Activated gamma-delta T cell treated with anti-CD3 and anti-CD28 coated beads, Interleukin-2, amount 50 U/mL, for 16 hours (primary cell): ENCODE measurements at places on chromosomes 3 and 15.

- no peak for DNase-seq
These were observed 79.9 kb upstream of the SLC25A26 start for GRCh38 chr3:66140743-66141372.

DNA sequence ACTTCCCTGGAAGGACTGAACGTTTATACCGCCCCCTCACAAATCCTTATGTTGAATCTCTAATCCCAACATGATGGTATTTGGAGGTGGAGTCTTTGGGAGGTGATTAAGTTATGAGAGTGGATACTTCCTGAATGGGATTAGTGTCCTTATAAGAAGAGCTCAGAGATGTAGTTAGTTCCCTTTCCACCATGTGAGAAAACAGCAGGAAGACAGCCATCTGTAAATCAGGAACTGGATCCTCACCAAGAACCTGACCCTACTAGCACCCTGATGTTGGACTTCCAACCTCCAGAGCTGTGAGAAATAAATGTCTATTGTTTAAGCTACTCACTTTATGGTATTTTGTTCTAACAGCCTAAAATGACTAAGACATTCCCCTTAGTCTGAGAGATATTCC, 33.3 kb upstream of the SACM1L start:
- DNase-seq: no peak

DNA sequence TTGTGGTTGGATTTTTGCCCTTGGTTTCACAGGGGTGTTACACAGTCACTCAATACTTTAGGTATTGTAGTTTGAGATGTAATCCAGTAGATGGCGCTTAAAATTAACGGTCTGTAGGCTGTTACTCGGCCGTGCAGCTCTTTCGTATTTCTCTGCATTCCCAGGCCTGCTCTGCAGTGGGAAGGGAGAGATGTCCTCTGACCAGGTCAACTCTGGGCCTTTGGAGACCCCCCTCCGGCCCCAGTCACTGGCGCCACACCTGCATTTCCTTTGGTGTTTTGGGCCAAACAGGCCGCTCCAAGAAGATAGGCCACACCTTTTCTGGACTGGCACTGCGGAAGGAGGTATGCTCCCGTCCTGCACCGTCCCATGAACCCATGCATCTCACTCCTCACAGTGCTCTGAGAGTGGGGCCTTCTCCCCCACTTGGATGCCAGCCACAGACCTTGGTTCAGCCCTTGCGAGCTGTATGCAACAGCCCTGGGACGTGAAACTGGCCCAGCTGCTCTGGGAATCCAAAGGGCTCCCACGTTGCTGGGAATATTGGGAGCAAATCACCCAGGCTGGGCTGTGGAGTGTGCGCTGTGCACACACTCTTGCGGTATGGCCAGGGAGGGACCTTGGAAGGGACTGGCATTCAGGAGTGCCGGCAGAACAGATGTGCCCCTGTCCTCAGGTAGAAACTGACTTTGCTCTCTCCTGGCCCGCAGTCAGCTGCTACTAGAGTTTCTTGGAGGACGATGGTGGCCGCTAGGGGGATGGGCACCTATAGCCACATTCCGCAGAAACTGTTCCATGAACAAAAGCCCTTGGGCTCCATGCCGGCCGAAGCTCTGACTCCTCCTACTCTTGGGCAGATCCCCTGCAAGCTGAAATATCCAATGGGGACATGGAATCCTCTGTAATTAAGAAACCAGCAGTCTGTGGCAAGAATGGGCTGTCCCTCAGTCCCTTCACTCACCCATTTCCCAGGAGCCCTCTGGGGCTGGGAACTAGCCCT, 410.5 kb upstream of the CADM2 start:
- DNase-seq: no peak

- no peak for DNase-seq
These were observed 54.9 kb upstream of the SENP5 start for GRCh38 chr3:196812853-196813252.

GRCh38 chr15:81295486-81296121, 28.3 kb downstream of the STARD5 start:
- DNase-seq: no peak

GRCh38 chr3:50327943-50328691, at the start of gene TUSC2:
Gene TUSC2 (minus strand): TSS chr3:50328223. CDS start chr3:50328099, 124 bp downstream.
- DNase-seq: peak; percentile 90

- DNase-seq: no peak
These were observed 168.2 kb upstream of the NR2F2 start for GRCh38 chr15:96162322-96162721.

DNA sequence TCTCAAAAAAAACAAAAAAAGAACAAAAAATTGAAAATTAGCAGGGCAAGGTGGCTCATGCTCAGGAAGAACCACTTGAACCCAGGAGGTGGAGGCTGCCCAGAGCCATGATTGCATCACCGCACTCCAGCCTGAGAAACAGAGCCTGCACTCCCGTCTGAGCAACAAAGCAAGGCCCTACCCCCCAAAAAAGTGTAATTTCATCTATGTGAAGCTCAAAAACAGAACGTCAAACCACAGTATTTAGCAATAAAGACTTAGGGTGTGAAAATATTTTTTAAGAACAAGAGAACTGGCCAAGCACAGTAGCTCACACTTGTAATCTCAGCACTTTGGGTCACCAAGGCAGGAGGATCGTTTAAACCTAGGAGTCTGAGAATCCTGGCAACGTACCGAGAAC, 38.2 kb downstream of the STAG1 start:
- DNase-seq: no peak

DNA sequence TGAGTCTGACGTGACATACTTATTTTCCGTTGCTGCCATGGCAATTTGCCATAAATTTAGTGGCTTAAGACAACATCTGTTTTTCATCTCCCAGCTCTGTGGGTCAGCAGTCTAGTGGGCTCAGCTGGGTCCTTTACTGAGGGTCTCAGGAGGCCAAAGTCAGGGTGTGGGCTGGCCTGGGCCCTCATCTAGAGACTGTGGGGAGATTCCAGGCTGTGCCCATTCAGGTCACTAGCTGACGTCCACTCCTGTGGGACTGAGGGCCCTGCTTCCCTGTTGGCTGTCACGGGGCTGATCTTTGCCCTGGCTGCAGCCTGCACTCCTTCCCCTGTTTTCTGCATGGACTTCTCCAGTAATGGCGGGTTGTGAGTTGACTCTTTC, 19.1 kb downstream of the FGD5 start:
- no peak for DNase-seq

DNA sequence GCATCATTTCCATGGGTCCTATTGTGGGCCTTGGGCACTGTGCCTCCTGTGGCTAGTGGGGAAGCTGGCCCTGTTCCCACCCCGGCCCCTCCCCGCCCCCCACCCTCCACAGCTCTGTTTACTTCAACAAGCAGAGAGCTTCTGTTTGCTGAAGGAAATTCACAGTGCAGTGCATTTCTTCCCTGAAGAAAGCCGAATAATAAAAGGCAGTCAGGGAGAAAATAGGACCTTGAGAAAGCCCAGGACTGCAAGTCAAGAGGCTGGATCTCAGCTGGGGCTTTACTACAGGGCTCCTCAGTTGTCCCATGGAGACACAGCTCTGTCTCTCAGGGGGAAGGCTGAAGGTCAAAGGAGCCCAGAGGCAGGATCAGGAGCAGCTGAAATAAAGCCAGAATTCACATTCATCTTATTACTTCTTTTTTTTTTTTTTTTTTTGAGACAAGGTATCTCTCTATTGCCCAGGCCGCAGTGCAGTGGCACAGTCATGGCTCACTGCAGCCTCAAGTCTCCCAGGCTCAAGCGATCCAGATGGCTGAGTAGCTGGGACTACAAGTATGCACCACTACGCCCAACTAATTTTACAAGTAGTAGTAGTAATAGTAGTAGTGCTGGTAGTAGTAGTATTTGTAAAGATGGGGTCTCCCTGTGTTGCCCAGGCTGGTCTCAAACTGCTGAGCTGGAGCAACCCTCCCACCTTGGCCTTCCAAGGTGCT, 33.0 kb upstream of the LACTB start:
- no peak for DNase-seq

DNA sequence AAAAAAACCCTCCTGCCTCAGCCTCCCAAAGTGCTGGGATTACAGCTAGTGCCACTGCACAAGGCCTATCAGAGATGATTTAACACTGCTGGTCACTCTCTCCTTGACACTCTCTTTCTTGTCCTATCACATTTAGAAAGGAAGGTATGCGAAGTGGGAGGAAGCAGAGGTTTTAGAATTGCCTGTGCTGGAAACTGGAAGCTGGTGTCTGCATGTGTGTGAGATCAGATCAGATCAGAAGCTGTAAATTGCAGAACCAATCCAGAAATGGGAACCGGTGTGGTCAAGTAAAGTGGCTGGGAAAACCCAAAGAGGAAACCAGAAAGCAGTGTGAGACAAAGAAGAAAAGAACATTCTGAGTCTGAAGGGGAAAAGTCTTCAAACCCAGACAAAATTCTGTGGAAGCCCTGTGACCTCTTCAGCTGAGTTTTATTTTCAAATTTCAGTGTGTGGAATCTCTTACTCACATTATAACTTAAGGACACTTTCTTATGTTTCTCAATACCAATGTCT, 2.8 kb downstream of the EFHB start:
- DNase-seq: no peak

- no peak for DNase-seq
These were observed 22.1 kb downstream of the PPCDC start for GRCh38 chr15:75045332-75046015.

DNA sequence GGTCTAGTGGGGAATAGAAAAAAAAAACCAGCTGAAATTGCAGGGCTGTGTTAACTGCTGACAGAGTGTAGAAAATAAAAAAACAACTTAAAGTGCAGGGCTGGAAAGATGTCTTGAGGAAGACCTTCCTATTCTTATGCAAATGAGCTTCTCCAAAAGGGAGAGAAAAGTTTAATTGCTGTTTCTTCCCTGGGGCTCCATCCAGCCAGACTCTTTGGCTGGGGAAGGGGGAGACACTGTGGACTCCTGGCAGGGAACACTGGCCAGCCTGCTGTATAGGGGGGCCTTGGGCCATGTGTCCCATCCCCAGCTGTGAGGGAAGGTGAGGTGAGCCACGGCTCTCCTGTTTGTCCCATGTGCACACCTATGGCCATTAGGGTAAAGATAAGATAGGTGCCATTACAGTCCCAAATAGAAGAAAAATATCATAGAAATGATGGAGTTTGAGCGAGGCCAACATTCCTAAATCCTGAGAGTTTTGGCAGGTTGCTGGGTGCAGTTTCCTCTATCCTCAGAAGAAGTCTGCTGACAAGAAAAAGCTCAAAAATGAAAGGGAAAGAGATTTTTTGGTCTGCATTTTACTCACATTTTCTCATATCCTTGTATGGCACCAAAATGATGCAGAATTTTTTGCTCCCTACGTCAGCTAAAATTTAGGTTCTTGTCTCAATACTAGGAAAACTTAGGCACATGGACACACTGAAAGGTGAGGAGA, 901.7 kb downstream of the PLOD2 start:
- no peak for DNase-seq

DNA sequence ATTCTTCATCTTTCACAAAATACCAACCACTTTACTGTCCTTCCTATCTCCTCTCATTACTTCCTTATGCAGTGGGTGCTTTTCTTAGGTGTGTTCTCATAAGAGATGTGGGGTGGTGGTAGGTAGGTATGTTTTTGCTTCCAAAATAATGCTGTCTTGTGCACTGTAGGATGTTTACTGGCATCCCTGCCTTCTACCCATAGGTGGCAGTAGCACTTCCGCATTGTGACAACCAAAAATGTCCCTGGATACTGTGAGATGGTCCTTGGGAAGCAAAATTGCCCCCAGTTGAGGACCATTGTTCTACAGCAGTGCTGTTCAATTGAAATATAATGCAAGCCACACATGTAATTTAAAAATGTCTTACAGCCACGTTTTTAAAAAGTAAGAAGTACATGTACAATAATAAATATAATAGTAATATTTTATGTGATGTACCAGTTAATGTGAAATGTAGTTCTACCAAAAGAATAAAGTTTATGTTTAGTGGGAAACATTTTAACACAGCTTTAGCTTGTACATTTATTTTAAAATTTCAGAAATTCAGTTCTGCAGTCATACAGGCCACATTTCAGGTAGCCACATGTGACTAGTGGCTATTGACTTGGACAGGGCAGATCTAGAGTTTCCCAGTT, 75.2 kb downstream of the NEO1 start:
- DNase-seq: no peak

DNA sequence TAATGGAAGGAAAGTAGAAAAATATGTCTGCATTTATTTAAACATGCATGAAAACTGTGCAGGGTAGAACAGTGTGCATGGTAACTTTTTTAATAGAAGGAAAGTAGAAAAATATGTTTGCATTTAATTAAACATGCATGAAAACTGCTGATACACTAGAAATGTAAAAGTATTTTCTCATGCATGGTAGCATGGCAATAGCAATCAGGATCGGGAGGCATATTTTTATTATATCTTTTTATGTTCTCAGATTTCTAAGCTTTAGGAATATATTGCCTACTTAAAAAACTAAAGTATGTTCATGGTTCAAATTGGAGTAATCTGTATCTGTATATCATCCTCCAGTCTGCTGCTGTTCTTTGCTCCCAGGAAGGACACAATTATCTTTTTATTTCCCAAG, 1468.9 kb upstream of the GBE1 start:
- no peak for DNase-seq

DNA sequence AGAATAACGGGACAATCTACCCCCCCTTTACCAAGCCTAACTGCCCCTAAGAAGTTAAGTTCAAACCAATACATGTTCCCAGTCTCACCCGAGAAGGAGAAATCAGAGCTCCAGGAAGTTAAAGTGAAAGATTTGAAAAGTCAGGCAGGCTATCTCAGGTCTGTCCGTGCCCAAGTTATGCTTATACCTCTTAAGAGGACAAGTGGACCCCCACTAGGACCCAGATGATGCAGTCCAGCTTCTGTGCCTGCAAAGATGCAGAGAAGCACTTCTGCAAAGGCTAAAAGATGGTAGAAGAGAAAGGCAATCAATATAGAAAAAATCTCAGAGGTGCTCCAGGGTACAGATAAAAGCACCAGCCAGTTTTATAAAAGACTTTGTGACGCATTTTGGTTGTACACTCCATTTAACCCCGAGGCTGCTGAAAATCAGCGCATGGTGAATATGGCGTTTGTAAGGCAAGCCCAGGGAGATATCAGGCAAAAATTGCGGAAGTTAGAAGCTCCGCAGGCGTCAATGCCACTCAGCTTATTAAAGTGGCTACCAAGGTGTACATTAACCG, 9.8 kb upstream of the SLC9C1 start:
- DNase-seq: no peak

DNA sequence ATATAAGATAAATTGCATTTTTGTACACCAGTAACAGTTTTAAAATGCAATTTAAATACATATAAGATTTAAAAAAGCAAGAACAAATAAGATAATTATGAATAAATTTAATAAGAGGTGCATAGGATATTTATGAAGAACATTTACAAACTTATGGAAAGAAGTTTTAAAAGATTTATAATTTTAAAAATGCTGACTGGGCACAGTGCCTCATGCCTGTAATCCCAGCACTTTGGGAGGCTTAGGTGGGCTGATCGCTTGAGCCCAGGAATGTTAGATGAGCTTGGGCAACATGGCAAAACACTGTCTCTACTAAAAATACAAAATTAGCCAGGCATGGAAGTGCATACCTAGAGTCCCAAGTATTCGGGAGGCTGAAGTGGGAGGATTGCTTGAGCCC, 37.8 kb downstream of the EOMES start:
- no peak for DNase-seq

DNA sequence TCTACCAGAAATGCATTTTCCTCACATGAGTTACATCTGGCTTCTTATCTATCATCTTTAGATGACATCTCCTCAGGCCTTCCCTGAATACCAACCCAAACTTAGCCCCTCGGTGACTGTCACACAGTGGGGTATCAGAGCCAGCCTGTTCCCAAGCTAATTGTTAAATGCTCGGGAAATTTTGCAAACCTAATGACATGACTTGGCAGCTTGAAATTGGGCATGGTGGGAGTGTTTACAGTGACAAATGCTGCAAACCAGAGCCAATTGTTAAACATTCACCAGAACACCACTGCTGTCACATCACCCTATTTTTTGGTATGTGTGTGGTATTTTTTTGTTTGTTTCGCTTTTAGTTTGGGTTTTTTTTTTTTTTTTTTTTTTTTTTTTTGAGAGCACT, 130.8 kb downstream of the HCN4 start:
- DNase-seq: no peak
